ENCODE measurements at places on chromosomes 5 and 9. TPM values are rescaled to one million over a fixed set of nuclear protein-coding genes. Genes with fewer than 3 reads are reported as not detected.

The SEMA5A gene
- total RNA-seq, result 0.94 TPM

The ITGA2 gene
- 0.62 TPM for total RNA-seq

The ZNF354C gene
- 4.1 TPM for total RNA-seq

The SLC4A9 gene
- not detected for total RNA-seq

The MLANA gene
- total RNA-seq, result not detected

The NKD2 gene
- total RNA-seq, result not detected

The SLC34A1 gene
- 0.31 TPM for total RNA-seq

Measured in T-helper 17 cell (primary cell).